ENCODE measurements at places on chromosomes 6 and 20.

- no peak for DNase-seq
These were observed 75.5 kb downstream of the GPR6 start for GRCh38 chr6:110053395-110054240.

- DNase-seq = no peak
These were observed 50.5 kb downstream of the HLA-A start for GRCh38 chr6:29992807-29993206.

- no peak for DNase-seq
These were observed 2.9 kb upstream of the PKIG start for GRCh38 chr20:44579313-44580081.

DNA sequence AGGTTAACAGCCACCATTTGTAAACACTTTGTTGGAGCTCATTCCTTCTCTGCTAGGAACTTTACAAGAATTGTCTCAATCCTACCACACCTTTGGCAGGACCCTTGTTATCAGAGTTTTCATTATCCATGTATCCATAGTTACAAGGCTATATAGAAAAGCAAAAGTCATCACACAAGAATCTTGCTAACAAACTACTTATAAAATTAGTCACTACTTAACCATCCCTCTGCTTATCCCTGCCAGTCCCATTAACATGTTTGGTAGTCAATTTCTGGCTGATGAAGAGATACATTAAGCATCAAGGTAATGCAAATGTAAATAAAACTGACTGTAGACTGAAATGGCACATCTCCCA, 10.4 kb downstream of the ZSWIM3 start:
- DNase-seq = no peak

GRCh38 chr6:41459738-41460137, 86.4 kb upstream of the FOXP4 start:
- no peak for DNase-seq

- DNase-seq = no peak
These were observed 170.7 kb upstream of the SCGN start for GRCh38 chr6:25481267-25481666.

- no peak for DNase-seq
These were observed 157.4 kb downstream of the PKHD1 start for GRCh38 chr6:51929934-51930574.

DNA sequence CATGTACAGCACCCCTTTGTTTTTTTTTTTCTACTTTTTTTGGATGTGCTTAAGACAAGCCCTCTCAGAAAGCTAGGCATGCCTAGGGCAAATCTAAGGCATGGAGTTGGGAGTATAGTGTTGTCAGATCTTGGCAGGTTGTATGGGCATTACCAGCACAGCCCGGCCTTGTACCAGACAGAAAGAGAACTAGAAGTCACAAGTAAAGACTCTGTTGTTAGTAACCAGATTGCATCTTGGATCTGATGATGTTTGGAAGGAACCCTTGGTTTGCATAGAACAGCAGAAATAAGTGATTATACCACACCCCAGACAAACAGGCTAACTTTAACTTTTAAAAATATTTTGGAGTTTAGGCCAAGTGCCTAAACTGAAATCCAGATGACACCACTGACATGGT, 25.6 kb downstream of the STK35 start:
- no peak for DNase-seq

DNA sequence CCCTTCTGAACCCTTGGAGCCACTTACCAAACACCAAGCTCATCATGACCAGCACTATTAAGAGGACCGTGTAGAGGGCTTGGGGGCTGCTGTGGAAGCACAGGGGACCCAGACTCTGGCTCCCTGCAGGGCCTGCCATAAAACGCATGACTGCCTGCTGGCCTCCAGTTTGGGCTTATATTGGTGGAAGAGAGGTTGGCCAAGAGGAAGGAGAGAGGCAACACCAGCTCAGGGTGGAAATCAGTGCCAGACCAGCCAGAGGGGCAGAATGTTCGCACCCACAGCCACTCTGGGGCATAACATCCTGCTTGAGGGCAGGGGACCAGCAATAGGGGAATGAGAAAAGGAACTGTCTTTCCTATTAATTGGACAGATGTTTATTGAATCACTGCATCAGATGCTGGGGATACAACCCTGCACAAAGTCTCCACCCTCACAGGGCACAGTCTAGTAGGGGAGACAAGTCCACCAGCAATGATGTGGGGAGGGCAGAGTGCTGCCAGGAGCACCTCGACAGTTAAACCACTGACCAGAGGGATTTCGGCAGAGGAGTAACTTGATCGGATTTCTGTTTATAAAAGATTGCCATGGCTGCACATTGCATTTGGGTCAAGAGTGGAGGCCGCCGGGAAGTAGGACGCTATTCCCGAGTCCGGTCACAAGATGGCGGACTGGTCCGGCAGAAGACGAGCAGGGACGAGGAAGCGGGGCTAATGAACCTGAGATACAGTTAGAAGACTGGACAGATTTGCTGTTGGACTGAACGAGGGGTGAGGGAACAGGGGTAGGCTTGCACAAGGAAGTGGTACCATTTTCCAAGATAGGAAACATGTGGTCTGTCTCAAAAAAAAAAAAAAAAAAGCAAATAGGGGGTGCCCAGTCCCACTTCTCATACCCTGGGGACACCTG, at the start of gene LY6G5C:
Gene LY6G5C, minus strand, starts transcription at position 842 of the 909 bp plus-strand sequence. Its CDS starts 694 bp downstream, at position 148.
- DNase-seq = peak; percentile 33

DNA sequence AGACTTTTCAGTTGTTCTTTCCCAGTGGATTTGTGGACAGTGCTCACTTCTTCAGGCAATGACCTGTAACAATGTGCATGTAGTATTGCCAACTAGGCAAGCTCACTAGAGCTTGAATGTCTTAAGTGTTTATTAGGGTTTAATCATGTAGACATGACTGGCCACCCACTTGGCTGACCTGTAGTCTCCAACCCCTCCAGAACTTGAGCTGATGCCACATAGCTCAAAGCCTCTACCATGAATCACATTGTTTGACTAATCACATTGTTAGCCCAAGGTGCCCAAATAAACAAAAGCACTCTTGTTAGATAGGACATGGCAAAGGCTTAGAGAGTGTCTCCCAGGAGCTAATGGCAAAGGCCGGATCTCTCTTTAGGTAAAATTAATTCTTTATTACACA, 272.7 kb downstream of the GRIK2 start:
- DNase-seq = no peak

GRCh38 chr20:4161401-4162251, 146.3 kb upstream of the RNF24 start:
- no peak for DNase-seq

DNA sequence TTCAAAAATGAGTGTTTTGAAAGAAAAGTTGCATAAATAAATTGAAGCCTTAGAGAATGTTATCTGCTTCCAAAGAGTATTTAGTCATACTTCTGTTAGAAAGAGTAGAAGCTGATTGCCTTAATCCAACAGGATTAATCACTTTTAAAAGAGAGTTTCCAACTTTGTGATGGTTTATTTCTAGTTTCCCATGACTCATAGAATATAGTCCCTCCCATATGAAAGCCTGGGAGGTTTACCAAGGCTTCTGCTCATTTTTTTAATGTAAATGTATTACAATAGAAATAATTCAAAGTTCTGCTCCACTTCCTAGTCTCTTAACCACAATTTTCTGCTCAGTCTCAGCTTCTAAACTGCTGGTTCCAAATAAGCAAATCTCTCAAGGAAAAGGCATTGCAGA, 118.0 kb upstream of the IRAK1BP1 start:
- no peak for DNase-seq

GRCh38 chr6:56288347-56288746, 41.0 kb upstream of the COL21A1 start:
- no peak for DNase-seq

DNA sequence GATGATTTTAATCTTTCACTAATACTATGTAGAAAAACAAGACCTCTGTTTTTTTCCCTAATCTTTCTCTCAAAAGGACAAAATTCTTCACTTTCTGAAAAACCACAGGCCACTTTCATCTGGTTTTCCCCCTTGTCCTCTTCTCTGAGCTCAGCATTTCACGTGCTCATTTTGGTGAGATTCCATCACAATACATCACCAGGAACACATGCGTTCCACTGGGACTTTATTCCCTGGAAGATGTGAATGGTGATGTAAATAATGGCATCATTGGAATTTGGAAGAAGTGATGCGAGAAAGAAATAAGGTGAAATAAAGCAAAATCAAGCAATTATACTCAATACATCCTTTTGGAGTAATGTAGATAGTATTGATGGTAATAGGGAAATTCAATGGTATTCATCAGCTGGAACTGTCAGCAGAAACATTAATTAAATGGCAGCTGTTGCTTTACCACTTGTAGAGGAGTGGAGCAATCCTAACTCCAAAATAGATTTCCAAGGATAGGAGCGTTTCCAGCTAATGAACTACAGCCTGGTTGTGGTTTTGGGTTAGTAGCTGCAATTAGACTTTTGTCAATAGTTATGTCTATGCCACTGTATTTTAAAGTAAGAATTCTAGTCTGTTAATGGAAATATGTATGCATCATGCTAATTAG, 11.5 kb downstream of the FILIP1 start:
- DNase-seq = no peak

GRCh38 chr6:152146385-152146784, 338.9 kb downstream of the ESR1 start:
- DNase-seq = no peak

GRCh38 chr6:158825951-158826306, 6.8 kb upstream of the EZR start:
- DNase-seq = no peak

- no peak for DNase-seq
These were observed 29.2 kb upstream of the SDCBP2 start for GRCh38 chr20:1357921-1358671.

GRCh38 chr20:36331209-36331608, 25.1 kb downstream of the DLGAP4 start:
- no peak for DNase-seq

GRCh38 chr6:35011096-35012041, 122.3 kb downstream of the ANKS1A start:
- no peak for DNase-seq

DNA sequence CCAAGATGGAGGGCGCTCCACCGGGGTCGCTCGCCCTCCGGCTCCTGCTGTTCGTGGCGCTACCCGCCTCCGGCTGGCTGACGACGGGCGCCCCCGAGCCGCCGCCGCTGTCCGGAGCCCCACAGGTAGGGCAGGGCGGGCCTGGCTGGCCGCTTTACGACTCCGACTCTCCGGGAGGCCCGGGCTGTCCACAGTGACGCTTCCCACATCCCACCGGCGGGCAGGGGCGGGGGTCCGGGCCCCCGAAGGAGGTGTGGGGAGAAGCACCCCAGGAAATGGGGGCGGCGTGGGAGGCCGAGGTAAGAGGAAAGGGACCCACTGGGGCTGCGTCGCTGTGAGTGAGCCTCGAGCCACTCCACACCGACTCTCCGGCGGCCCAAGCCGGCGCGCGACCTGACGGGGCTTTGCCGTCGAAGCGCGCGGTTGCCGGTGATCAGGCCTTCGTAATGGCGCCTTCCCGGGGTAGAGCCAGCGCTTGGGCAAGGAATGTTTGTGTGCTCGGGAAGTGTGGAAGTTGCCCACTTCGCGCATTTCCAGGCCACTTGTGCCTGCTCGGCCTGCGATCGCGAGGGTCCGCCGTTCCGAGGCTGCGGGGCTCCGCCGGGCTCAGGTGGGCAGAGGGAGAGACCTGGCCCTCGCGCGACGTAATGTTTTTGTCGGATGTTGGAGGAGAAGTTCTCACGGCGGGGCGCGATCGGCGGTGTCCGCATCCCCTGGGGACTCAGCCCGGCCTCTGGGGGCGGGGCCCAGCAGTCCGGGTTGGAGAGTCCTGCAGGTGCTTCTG, 427 bp downstream of the GINM1 start:
- no peak for DNase-seq

DNA sequence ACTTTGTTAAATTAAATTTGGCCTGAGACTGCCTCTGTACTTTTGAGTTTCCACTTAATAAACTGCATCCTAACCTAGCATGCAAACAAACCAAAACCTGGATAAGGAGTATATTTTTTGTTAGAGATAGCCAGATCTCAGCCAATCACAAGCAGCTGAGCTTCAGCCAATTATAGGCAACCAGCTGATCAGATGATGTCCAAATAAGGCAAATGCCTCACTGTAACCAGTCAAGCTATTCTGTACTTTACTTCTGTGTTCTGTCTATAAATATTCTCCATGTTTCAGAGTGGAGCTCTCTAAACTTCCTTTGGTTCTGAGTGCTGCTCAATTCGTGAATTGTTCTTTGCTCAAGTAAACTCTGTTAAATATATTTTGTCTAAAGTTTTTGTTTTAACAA, 194.6 kb upstream of the RGS17 start:
- DNase-seq = no peak

GRCh38 chr6:144590532-144590931, 305.4 kb downstream of the UTRN start:
- no peak for DNase-seq

DNA sequence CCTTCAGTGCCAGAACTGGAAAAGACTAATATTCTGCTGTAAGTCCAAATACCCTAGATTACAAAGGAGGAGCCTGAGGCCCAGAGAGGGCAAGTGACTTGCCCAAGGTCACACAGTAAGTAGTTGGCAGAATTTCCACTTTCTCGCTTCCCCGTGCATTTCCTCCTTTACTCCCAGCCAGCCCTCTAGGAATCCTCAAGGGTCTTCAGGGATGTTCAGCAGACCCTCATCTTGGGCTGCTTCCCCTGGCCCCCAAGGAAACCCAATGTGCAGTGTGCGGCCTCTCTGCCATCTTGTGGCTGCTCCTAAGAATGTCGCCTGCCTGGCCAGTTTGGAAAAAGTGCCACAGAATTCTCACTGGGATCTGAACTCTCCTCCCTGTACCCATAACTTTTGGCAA, 217.7 kb upstream of the LRFN2 start:
- no peak for DNase-seq

DNA sequence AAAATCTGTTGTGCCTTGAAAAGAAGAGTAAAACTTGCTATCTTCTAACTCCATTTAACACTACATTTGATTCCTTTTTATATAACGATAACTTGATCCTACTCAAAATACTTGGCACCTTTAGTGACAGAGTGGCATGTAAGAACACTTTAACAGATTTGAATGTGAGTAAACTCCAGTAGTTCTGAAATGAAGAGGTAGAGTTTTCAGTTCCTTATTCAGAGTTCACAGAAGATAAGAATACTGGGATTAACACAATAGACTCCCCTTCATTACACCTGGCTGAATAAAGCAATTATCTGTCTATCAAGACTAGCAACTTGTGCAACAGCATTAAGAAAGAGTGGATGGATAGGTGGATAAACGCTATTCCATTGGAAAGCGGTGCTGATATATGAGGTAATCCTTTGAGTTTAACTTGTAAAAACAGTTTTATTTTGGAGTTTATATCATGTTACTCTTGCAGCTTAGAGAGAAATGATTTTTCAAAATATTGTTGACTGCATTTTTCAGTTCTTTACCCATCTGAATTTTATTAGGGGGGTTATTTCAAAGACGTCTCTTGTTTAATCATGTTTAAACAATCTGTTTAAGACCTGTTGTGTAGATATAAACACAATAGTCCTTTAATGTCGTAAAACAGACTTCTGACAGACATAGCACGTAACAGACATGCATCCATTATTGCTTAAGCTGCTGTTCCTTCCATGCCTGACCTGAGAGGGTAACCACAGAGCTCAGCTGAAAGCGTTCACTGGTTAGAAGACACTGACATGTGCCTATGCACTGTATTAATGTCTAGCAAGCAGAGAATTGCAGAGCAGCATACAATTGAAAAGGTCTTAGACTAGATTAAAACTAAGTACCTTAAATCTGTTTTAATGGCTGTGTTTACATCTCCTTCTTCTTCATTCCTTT, 102.4 kb upstream of the SUPT3H start:
- no peak for DNase-seq

GRCh38 chr6:157172231-157172701, 151.1 kb downstream of the TMEM242 start:
- DNase-seq = no peak

Measured in esophagus squamous epithelium (tissue), 5 donors.